Activated T-helper 9 cell treated with anti-CD3 and anti-CD28 coated beads, Interleukin-2, amount 50 U/mL, for 16 hours (primary cell): ENCODE measurements at places on chromosomes 2 and 18.

- DNase-seq, result no peak
Observed at GRCh38 chr18:74994502-74995418, 214.2 kb downstream of the PTGR3 start.

GRCh38 chr18:72122103-72122502 is 422.0 kb downstream of the CBLN2 start:
- DNase-seq, result no peak

DNA sequence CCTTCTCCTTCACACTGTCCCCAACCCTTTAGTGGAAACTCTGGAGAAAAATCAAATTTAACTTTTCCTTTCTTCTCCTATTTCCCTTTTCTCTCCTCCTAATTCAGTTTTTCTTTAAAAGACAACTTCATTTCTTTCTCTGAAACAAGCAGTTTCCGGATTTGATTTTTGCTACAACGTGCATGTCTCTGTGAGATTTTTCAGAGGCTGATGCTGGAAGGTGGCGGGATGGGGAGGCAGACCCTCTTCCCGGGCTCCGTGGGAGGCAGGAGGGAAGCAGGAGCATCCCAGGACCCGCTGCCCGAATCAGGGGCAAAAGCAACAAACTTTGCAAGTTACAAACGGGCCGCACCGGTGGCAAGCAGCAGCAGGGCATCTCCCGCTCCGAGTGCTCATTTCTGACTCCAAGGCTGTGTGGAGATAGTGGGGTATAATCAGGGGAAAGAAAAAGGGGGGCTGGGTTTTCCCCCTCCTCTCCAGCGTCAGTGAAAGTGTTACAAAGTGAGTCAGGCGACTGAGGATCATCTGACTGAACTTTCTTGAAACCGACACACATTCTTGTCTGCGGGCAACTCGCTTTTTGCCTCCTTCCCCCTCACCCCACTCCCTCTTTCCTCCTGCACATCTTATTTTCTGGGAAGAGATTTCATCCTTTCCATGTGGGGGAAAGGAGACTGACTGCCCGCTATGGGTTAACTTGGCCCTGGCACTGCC is 6.4 kb downstream of the ZEB2 start:
- DNase-seq, result no peak

- DNase-seq, result no peak
Observed at GRCh38 chr2:44295633-44296359, 20.5 kb downstream of the SLC3A1 start.

DNA sequence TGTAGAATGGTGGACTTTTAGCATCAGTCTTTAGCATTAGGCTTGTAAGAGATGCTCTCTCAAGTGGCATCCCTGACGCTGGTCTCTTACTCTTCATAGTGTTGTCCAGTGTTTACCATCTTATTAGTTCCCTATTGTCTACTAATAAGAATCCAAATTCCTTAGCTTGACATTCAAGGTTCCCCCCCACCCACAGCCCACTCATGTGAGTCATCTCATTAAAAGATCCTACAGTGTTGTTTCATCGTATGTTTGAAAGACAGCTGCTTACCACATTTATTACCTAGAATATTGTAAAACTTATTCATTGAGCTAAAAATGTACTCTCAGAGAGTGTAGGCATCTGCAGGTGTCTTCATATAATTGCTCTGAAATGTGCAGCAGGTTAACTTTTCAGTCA is 28.5 kb downstream of the EIF5B start:
- no peak for DNase-seq

DNA sequence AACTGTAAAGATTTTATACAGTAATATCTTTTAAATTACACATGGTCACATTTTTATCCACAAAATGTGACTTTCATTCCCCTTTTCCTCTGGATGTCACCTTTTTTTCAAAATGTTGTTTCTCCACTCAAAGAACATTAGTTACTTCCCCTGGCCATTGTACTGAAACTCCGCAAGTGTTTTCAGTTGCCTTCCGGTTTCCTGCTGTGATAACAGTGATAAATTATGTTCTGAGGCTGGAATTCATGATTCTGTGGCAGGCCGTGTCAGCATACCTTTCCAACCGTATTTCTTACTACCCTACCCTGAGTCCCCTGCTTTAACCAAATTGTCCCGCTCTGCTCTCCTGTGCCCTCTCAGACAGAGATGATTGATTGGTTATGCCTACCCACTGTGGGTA is 53.5 kb downstream of the MGAT5 start:
- DNase-seq, result no peak
